ENCODE measurements at places on chromosomes 12 and 14.

DNA sequence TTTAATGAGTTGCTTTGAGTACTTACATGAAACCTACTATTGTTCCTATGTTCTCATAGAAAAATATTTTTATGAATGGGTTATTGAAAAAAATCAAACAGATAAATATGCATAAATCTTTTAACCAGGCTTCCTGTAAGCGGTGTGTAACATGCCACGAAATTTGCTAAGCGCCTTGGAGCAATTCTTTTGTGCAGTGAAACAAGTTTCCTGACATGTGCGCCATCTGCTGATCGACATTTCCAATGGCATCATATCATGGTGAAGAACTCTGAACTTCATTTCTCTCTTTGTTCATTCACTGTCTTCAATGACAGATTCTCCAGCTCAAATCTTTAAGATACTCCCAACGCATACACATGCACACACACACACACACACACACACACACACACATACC is 145.6 kb upstream of the NAV3 start:
- peak; percentile 79 for DNase-seq

DNA sequence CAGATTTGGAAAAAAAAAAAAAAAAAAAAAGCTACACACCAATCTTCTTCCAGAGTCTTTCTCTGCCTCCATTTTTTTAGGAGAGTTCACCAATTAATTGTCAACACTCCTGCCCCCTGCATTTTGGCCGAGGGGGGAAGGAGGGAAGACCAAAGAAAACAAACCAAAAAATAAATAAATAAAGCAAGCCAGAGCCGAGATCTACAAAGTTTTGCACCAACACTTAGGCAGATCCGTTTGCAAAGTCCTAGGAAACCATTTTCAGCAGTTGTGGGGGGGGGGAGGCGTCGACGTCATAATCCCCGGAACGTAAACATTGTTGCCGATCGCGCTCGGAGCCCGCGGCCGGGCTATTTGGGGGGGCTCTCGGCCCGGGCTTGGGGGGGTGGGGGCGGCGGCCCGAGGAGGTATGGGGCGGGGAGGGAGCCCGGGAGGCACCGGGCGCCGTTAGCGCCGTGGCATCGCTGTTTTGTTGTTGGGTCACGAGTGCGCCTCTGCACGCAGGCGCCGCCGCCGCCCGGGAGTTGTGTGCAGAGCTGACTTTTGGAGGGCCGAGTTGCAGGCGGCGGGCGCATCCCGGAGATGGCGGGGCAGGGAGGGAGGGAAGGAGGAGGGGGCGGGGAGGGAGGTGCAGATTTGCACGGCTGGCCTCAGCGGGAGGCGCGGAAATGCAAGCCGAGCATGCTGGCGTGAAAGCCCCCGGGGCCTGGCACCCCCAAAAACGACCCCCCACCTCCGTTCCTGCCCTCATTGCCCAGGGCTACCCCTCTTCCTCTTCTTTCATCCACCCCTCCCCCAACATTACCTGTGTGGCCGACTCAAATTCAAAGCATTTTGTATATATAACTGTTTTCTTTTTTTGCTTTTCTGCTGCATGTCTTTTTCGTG is 598 bp downstream of the KDM2B start:
- peak; percentile 53 for DNase-seq

DNA sequence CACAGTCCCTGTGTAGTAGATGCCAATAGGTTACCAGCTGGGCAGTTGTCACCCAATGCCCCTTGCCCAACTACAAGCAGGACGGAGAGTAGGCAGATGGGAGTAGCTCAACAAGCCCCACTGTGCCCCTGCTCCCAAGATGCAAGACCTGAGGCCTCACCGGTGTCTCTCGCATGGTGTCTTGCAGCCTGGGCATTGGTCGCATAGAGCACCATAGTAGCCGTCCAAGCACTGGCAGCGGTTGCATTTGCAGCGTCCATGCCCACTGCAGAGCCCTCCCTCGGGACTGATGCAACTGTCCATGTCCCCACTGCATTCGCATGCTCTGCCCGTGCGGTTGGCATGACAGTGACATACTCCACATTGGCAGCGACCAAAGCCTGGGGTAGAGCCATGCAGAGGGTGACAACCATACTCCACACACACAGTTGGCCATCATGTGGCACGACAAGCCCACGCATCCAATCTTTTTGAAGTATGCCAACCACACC is 11.9 kb upstream of the CSAD start:
- DNase-seq, result no peak

DNA sequence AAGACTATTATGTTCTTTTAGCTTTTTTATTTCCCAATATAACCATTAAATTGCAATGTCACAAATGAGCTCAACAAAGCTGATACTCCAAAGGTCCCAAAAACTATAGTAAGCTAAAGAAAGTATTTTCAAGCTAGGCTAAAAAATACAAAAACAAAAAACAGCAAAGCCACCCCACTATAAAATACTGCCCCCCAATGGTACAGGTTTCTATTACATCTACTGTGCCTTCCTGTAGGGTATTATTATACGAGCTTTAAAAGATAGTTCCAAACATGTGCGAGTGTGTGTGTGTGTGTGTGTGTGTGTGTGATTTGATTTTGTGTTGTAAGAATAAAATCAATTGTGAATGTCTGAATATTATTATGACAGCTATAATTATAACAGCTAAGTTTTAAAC is 1.1 kb downstream of the IFNG start:
- peak; percentile 52 for DNase-seq

DNA sequence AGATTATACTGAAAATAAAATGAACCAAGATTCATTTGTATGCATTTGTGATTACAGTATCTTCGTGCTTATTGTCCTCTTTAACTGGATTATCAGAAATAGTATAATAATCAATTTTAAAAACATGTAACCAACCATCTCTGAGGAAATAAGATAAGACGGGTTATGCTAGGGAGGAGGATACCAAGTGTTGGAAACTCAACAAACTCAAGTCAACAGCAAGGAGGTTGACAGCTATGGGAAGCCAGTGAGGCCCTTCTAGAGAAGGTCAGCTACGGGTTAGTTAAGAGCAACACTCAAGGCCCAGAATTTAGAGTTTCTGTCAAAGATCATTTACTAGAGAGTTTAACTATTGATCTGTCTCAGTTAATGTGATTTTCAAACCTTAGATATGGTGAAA is 137.2 kb downstream of the PDZRN4 start:
- no peak for DNase-seq

DNA sequence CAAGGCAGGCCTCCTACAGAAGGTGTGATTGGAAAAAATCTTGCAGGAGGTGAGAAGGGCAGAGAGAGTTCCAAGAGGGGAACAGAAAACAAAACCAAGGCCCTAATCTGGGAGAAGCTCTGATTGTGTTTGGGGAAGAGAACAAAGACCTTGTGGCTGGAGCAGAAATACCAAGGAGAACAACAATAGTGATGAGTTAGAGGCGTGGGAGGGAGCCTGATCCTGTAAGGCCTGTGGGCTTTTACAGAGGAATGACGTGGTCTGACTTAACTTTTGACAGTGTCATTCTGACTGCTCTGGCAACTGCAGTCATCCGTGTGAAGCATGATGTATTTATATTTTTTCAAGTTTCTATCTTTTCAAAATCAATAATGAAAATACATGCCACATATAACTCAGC is 200.6 kb downstream of the ANO4 start:
- no peak for DNase-seq
